ENCODE measurements at places on chromosomes 12 and 14.

GRCh38 chr12:11759899-11760298, 110.4 kb downstream of the ETV6 start:
- DNase-seq, result no peak

GRCh38 chr14:73753124-73753886, 39.1 kb upstream of the PNMA1 start:
- DNase-seq, result peak; percentile 70

GRCh38 chr12:106445959-106446358, 88.4 kb downstream of the POLR3B start:
- no peak for DNase-seq

DNA sequence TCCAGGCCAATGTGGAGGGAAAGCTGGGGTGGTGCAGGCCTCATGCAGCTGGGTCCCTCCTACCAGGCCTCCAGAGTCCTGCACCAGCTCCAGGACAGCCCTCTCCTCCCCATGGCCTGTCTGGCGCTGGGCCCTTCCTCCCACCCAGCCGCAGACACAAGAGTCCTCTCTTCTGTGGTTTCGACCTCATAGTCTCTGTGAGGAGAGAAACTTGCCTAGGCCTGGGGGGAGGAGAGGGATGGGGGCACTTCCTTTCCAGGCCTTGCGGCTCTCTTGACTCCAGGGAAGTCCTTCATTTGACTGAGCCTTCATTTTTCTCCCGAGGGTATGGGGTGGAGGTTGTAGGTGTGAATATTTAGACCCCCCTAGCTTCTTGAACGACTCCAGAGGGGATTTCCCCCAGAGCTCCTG, 2.3 kb downstream of the MMP14 start:
- DNase-seq, result no peak

DNA sequence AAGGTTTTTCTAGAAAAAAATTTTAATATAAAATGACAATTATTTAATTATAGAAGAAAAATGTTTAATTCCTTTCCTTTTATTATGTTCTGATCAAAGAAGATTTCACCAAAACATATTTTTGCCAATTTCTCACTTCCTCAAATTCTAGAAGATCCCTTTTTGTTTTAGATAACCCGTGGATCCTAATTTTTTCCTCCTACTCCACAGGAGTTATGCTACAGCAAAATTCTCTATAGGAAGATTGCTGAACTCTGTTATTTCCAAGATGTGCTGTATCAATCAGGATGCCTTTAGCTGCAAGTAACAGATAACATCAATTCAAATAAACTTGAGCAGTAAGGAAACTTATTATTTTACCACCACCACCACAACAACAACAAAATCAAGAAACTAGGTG, 3.8 kb upstream of the SNX6 start:
- no peak for DNase-seq

DNA sequence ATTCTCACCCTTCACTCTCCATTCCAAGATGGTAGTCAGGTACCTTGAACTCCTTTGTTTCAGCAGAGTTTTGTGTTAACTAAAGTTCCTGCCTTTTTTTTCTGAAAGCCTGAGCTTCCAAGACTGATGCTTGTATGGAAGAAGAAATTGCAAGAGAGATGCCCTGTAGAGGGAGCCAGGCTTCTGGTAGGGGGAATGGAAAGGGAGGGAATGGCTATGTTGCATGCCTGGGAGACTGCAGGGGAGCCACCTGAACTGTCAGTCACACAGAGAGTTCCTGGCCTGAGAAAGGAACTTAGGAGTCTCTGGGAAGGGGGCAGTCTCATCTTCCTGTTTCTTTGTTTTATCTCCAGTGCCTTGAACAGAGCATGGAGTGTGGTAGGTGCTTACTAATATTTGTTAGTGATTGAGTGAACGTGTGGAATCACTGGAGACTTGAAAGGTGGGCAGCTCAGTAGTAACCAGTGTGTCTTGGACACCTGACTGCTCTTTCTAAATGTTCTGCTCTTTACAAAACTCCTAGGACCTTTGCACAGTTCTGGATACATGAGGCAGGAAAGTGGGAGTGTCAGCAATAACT, 132.2 kb downstream of the ANO4 start:
- DNase-seq, result no peak

GRCh38 chr14:21098076-21098891, at the start of gene ZNF219:
ZNF219 (minus strand) TSS chr14:21098655; CDS start chr14:21093591, 5,064 bp downstream.
- DNase-seq, result peak; percentile 42

GRCh38 chr14:88164906-88165534, 158.0 kb downstream of the KCNK10 start:
- DNase-seq, result no peak
